Ureter (tissue), 1 donor: ENCODE measurements at places on chromosomes 4 and X. TPM values are rescaled to one million over a fixed set of nuclear protein-coding genes. Genes with fewer than 3 reads are reported as not detected.

DNA sequence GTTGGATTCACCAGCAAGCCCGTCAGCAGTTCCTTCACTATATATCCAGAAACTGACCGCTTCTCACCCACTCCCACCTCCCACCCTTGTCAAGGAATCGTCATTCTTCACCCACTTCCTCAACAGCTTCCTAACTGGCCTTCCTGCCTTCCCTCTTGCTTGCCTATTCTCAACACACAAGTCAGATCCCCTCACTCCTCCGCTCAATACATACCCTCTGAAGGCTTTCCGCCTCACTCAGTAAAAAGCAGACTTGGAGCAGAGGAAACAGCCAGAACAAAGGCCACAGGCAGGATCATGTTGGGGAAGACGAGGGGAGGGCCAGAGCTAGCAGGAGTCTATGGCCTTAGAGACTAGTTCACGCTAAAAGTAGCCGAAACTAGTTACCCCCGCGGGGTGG, 23.7 kb downstream of the RWDD4 start:
- no peak for DNase-seq

GRCh38 chr4:151004222-151004621, 10.9 kb downstream of the LRBA start:
- DNase-seq: no peak

GRCh38 chr4:130154901-130155300, 1058.9 kb downstream of the C4orf33 start:
- DNase-seq: no peak

DNA sequence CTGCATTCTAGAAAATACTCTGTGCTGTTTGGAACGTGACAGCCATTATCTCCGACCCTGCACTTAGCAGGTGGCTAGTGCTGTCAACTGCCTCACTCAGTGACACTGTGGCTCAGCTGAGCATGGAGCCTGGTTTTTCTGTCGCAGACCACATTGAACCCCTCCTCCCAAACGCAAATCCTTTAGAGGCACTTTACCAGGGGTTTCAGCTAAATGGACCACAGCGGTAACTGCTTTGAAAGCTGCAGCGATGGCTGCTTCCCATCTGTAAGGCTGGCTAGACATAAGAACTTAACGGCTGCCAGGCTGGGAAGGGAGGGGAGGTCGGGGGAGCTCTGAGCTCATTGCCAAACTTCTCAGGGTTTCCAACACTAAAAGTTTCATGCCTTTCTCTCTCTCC, 8.1 kb downstream of the SLC34A2 start:
- DNase-seq: no peak

DNA sequence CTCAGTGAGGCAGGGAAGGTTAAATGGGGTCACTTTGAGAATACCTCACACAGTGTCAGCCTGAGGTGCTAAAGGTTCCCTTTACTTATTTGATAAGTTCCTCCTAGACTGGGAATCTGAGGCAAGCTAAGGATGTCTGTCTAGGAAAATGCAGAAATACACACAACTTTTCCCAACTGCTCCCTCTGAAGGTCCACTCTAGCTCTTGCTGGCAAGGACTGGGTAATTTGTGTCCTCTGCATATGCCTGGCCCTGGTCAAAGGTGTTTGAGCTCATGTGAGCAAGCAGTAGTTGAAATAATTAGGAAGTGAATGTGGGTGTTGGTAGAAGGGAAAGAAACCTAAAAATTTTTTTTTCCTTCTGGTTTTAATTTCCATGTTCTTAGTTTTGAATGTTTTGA, 21.3 kb downstream of the TXLNG start:
- DNase-seq: no peak

DNA sequence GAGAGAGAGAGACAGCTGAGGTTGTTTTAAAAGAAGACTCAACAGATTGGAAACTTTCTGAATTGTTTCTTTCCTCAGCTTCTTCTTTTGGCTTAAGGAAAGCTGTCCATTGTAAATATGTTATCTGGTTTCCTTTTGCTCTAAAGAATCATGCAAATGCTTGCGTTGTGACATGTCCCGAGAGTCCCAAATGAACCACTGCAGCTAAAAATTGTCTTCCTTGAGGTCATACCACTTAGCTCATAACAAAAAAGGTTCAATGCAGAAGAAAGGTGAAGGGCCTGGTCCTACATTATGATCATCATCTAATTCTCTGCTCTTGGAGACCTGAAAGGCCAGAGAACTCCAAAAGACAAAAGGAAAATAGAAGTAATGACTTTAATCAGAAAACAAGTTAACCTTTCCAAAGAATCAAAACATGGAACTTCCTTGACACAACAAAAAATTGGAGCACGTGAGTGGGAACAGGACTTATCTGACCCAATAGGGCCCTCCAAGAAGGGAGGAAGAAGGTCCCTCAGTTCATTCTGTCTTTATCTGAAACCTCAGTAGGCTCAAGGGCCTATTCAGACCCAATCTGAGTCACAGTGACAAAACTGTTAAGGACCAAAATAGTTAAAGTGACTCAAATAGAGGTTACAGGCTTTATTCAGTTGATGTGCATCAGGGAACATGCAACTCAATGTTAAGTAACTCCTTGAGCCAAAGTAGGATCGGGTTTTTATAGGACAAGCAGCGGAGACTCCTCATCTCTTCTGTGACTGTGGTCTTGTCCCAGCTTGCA, 14.7 kb upstream of the VSIG1 start:
- no peak for DNase-seq

DNA sequence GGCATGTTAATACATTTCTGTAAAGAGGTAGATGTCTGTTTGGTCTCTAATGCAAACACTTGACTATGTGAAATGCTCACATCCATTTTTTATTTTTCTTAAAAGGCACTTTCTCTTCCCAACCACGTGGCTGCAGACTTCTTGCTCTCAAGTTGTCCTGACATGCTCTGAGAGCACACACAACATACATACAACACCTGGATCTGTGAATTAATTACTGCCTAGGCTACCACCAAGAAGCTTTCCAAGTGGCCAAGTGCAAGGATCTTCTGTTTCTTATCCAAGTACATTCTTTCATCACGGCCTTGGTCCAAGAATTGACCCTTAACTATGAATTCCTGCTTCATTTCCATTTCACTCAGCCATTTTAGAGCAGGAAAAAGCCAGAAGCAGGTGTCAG, 110.8 kb downstream of the SPRY1 start:
- DNase-seq: no peak

DNA sequence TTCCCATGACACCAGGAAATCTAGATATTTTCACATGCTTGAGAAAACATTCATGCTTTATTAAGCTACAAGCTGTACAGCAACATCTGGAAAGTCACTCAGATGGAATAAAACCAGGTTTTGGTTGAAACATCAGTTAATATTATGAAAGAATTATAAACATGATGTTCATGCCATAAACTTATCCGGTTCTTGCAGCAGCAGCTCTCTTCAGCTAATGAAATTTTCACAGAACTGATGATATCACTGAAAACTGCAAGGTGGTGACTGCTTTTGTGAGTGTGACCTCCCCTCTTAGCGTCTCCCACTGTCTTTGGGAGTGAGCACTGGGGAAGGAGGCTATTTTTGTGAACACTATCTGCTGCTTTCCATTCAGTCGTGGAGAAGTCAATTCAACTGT, 56.9 kb downstream of the ARHGAP10 start:
- no peak for DNase-seq

GRCh38 chr4:177809791-177810190, 367.6 kb upstream of the AGA start:
- DNase-seq: no peak

GRCh38 chr4:156958276-156959074, 13.1 kb downstream of the PDGFC start:
- DNase-seq: no peak

DNA sequence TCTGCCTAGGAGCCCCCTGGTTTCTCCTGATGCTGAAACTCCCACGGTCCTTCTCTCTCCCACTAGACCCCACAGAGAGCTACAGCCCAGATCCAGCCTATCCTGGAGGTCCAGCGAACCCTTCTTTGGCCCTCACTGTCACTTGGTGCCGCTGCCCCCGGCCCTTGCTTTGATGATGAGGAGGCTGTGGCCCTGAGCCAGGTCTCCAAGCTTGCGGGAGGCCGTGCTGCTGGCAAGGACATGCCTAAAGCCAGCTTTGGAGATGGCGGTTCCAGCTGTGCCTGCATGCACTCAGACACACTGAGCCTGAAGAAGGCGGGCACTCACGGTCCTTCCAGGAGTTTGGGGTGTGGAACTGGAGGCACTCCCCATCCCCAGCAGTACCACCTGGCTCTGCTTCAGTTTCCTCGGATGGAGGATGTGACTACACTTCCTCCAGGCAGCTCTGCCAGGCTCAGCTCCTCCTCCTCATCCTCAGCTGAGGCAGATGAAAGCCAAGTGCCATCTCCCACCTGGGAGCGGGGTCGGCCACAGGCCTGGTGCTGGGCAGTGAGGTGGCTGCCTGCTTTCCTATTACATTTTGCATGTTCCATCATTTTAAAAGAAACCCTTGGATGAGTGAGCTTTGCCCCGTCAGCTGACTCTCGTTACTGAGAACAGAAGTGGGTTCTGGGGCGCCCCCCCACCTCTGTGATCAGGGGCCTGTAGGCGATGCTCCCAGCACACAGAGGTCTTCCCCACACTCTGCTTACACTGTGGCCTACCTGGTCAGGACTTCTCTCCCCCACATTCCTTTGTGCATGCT, 9.0 kb downstream of the TNIP2 start:
- no peak for DNase-seq

GRCh38 chrX:68238568-68238967, 194.7 kb downstream of the OPHN1 start:
- no peak for DNase-seq

DNA sequence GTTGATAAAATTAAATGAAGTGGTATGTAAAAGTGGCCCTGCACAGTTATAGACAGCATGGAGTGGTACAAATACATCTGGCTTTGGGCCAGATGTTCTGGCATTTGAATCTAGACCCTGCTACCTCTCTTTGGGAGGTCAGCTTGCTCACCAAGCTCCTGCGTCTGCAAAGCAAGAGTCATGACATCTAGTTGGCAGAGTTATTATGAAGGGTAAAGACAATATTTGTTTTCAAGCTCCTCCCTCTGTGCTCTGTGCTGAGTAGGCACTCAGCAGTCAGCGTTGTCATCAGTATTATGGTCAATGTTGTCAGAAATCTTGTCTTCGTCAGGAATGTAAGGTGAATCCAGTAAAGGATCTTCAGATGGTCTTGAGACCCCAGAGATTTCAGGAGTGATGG, 55.8 kb downstream of the CCNI start:
- no peak for DNase-seq

DNA sequence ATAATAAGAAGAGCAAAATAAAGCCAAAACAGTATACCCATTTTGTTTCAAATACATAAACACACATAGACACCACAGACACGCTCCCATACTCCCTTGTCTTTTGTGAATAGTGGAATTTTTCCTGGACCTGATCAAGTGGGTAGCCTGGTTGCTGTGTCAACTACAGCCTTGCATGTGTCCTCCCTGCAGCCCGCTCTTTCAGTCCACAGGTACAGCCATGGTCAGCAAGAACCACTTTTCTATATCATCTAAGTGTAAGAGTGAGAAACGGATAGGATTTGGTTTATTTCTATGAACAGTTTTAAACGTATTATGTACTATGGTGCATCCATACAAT, 9.8 kb downstream of the PWWP3B start:
- no peak for DNase-seq

DNA sequence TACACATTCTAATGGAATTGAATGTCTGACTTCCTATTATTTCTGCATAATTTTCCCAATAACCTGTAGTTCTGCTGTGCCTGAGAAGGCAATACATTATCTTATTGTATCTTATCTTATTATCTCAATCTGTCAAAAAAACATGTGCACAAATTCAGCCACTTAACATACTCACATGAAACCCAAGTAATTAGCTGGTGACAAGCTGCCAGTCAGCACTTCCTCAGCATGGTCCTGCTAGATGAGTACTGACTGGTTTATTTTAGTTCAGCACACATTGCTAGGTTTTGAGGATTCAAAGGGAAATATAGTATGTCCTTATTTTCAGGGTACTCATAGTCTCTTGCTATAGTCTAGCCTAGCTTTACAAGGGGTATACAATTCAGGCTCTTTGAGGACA, 17.9 kb upstream of the FGG start:
- no peak for DNase-seq

DNA sequence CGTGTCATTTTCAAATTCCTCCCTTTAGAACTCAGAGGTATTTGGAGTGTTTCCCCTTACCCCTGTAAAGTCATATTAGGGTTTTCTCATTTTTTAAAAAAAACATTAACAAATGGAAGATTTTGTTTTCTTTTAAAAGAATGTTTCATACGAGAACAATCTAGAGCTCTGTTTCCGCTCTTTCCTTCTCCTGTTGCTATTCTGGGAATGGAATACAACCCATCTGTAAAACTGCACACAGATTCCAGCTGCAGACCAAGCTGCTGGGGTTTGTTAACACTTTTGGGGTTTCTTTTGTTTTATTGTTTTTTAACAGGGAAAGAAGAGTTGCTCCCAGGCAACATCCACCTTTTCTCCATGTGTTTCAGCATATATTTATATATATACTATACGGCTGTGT, 61.3 kb downstream of the HCCS start:
- no peak for DNase-seq

- DNase-seq: peak; percentile 54
Measured at GRCh38 chrX:53284684-53285447, 3.5 kb upstream of the IQSEC2 start.

DNA sequence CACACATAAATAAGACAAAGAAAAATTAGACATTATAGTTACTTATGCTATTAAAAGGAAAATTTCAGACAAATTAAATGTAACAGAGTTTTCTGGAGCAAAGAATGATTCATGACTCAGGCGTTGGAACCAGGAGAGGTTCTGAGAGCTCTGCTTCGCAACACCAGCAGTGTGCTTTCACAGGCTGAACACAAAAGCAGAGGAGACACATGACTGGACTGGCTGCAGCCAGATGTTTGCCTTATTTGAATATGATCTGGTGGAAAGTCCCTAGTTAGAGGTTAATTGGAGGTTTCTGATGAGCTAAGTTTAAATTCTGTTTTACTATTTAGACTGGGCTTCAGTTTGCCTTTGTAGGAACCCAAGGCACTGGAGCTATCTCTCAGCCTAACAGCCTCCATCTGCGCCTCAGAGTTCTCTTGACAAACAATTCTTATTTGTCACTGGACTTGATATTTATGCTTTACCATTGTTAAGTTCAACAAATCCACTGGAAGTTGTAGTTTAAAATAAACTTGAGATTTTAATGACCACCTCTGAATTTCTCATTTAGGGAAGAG, 16.2 kb downstream of the BOD1L1 start:
- no peak for DNase-seq

The SRPX gene
- total RNA-seq: 46.1 TPM

The NSG1 gene
- total RNA-seq: 28.3 TPM

The ZFYVE28 gene
- total RNA-seq: 19.8 TPM

The PPM1K gene
- total RNA-seq: 14.2 TPM

The ERAS gene
- not detected for total RNA-seq

The TMEM271 gene
- not detected for total RNA-seq

The WDR17 gene
- total RNA-seq: 5.5 TPM
